ENCODE measurements at places on chromosomes 7 and 10. TPM values are rescaled to one million over a fixed set of nuclear protein-coding genes. Genes with fewer than 3 reads are reported as not detected.

The PRXL2A gene
- 5.7 TPM for total RNA-seq

- H3K4me3 ChIP-seq, result no peak overlapping the region
- no peak for DNase-seq
- no peak overlapping the region for H3K27ac ChIP-seq
- H3K4me1 ChIP-seq, result no peaks in the 10 kb centered on the region
These were observed 83.1 kb upstream of the SEMA3A start for GRCh38 chr7:84277628-84278224.

GRCh38 chr7:92547579-92547978 is 19.0 kb downstream of the RBM48 start:
- no peaks in the 10 kb centered on the region for H3K36me3 ChIP-seq
- no peaks in the 10 kb centered on the region for H3K4me1 ChIP-seq

DNA sequence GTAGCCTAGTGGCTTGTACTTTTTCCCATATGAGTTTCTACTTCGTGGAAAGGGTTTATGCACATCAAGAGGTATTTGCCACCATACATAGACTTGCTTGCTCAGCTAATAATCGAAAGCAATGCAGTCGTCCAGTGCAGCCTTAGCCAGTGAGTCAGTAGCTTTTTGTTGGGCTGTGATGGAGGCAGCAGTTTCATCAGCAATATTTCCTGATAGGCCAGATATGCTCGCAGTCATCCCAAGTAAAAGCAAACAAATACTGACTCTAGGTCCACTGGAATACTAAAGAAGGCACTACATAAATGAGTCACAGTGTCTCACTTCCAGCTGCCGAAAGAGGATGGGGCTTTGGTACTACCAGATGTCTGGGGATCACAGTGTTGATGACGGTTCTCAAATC is 2.1 kb upstream of the BNIP3 start:
- H3K4me1 ChIP-seq, result peaks cover 25% of the 10 kb centered on the region
- H3K27me3 ChIP-seq, result peaks cover 9% of the 10 kb centered on the region

GRCh38 chr10:52517012-52517411 is 202.9 kb downstream of the DKK1 start:
- no peak overlapping the region for H3K27ac ChIP-seq
- DNase-seq, result no peak
- no peaks in the 10 kb centered on the region for H3K4me1 ChIP-seq
- H3K36me3 ChIP-seq, result no peaks in the 10 kb centered on the region
- H3K27me3 ChIP-seq, result no peaks in the 10 kb centered on the region
- no peak overlapping the region for H3K4me3 ChIP-seq
